ENCODE measurements at places on chromosomes 13 and 19.

DNA sequence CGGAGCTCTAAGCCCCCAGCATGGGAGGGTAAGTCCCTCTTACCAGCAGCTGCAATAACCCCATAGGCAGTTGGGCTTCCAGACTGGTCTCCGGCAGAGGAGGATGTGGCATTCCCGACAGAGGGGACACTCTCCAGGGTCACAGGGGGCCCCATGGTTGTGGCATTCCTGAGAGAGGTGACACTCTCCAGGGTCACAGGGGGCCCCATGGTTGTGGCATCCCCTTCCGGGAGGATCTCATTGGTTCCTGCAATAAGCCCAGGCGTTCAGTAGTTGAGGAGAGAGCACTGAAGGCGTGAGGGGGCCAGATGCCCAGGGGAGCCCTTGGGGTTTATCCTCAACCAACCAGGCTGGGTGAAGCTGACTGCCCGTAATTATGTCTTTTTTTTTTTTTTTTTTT, 5.4 kb downstream of the CD320 start:
- no peak for DNase-seq

GRCh38 chr19:30373593-30373992, 1.4 kb downstream of the ZNF536 start:
- no peak for DNase-seq

DNA sequence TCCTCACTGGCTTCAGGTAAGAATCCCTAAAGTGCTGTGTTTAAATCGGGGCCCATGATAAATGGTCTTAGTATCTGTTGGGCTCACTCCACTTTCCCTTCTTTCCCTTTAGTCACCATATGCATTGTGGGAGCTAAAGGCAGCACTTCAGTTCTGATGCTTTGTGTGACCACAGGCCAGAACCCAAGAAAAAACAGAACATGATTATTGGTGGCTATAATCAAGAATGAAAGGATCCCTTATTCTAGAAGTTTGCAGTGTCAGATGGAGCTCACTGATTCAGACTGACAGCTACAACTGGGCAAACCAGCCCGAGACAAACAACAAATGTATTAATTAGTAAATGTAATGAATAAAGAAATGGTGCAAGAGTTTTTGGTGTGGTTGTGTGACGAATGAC, 57.3 kb upstream of the POMP start:
- no peak for DNase-seq

GRCh38 chr19:35120898-35121297, 5.3 kb downstream of the FXYD3 start:
- DNase-seq = no peak

DNA sequence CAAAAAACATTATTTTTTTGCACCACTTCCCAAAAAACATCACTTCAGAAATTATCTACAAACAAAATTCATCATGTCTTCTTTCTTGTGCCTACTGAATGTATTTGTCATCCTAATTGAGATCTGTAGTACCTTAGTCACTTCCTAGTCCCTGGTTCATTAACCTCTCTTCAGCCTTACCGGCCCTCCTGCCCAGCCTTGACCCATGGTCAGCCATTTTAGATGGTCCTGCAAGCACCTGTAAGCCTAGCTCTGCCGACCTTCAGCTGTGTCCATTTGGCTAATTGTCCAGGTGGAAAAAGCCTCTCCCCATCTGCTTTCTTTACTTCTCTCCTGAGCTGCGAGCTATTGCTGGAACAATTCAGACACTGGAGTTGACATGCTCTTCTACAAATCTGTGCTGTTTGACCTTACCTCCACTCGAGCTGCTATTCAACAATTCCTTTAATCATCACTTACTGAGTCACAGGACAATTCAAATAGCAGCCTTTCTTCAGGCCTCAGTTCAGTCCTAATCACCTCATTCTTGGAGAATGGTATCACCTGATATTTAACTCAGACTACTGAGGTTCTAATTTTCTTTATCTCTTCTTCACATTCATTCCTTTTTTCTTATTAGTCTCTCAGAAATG, 882.5 kb downstream of the PCDH9 start:
- DNase-seq = no peak

GRCh38 chr13:36750946-36751345, 68.1 kb upstream of the RFXAP start:
- DNase-seq = no peak

DNA sequence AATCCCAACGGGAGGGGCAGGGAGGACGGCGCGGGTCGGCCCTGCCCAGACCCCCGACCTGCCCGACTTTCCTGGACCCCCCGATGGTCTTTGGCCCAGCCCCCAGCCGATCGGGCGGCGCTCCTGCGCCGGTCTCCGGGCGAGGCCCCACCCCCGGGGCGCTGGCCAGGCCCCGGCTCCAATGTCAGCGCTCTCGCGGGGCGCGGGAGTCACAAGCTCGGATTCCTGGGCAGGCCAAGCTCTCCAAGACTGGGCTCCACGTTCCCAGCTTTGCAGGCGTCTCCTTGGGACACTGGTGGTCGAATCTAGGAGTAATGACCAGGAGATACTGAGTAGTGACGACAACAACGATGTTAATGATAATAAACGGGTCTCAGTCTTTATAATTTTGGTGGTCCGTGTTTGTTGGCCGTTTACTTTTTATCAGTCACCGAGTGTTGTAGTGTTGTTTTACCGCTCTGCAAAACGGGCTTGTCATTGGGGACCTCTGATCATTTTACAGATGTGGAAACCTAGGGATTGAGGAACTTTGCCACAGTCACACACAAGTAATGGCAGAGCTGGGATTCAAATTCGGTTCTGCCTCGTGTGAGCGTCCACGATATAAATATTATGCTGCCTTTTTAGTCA, 545 bp downstream of the RAD23A start:
- DNase-seq = no peak

DNA sequence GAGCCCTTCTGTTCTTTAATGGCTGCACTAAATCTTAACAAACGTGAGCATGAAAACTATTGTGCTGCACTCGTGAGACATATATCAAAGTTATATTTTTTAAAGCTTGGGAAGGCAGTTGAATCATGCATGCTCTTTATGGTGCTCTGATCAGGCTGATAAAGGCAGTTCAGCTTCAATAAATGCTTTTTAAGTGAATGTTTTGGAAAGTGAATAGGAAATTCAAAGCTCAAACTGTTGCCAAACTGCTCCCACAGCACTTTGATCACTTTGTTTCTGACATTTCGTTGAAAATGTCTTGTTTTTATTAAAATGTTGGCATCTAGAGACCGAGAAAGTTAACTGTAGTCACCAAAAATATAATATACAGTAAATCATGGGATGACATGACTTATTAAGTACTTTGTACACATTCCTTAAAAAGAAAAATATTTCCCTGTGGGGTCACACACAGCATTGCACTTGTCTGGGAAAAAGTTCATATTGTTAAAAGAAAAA, 625.7 kb upstream of the PCDH9 start:
- no peak for DNase-seq

DNA sequence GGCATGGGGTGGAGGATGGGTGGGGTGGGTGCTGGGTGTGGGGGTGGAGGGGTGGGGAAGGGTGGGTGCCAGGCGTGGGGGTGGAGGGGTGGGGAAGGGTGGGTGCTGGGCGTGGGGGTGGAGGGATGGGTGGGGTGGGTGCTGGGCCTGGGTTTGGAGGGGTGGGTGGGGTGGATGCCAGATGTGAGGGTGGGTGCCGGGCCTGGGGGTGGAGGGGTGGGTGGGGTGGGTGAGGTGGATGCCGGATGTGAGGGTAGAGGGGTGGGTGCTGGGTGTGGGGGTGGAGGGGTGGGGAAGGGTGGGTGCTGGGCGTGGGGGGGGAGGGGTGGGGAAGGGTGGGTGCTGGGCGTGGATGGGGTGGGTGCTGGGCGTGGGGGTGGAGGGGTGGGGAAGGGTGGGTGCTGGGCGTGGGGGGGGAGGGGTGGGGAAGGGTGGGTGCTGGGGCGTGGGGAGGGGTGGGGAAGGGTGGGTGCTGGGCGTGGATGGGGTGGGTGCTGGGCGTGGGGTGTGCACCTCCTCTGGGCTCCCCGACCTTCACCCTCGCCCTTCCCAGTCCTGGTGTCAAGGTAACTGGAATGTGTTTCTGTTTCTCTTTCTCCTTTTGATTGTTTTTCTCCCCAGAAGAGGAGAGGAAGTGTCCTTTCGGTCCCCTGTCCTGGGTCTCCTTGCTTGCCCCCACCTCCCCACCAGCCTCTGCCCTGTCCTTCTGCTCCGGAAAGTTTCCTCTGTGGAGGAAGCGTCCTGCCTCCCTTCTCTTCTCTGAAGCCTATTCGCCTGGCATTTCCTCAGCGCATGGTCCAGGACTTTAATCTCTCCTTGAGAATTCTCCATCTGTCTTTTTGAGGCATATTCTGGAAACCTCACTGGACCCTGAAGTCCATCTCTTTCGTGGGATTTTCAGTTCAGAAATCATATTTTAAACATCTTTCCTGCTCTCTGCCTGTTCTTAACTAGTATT, 22.9 kb upstream of the CFAP97D2 start:
- DNase-seq = no peak

DNA sequence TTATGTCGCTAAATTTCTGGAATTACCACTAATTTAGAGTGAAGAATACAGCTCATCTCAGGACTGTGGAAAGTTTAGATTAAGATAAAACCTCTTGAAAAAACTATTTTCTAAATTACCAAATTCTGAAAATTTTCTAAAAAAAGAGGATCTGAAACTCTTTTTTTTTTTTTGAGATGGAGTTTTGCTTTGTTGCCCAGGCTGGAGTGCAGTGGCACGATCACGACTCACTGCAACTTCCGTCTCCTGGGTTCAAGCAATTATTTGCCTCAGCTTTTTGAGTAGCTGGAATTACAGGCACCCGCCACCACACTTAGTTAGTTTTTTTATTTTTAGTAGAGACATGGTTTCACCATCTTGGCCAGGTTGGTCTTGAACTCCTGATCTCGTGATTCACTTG, 16.6 kb upstream of the ZNF253 start:
- no peak for DNase-seq

GRCh38 chr13:99738626-99739025, 232.9 kb downstream of the ZIC5 start:
- no peak for DNase-seq

GRCh38 chr13:28128030-28128429, 10.3 kb upstream of the PAN3 start:
- no peak for DNase-seq

DNA sequence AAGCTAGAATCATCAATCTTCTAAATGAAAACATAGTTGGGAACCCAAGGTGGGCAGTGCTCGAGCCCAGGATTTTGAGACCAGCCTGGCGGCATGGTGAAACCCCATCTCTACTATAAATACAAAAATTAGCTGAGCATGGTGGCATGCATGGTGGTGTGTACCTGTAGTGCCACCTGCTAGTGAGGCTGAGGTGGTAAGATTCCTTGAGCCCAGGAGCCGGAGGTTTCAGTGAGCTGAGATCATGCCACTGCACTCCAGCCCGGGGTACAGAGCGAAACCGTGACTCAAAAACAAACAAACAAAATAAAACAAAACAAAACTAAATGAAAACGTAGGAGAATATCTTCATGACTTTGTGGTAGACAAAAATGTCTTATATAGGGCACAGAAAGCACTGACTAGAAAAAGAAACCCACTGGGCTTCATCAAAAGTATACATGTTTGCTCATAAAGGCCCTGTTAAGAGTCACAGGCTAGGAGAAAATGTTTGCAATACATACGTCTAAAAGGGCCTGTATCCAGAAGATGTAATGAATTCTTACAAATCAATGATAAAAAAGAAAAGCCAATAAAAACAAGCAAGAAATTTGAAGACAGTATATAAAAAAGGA, 353.6 kb downstream of the FGF9 start:
- no peak for DNase-seq

DNA sequence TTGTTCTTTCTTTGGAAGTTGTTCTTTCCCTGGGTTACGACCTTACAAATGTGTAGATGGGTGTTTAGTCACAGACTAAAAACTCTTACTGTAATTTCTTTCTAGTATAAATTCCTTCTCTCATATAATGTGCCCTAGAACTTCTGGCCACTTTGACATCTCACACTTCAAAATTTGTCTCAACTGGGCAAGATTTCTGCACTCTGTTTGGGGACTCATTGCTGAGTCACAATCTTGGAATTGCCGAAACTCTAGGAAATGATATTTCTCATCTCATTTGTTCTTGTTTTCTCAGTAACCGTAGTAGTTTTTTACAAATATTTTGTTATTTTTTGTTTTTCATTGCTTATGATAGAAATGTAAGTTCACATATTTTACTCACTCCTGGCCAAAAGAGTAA, 2523.2 kb upstream of the PCDH20 start:
- no peak for DNase-seq

DNA sequence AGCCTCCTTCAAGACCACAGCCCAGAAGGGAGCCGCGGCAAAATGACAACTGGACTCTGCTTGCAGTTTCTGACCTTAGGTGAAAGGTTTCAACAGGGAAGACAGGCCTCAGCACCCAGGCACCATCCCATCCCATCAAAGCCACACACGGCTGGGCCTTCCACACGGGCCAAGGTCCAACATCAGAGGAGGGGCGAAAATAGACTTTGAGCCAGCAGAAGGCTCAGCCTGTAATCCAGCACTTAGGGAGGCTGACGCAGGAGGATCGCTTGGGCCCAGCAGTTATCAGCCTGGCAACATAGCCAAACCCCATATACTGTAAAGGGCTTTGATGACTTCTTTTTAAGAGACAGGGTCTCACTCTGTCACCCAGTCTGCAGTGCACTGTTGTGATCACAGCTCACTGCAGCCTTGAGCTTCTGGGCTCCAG, 26.8 kb upstream of the TINCR start:
- no peak for DNase-seq

DNA sequence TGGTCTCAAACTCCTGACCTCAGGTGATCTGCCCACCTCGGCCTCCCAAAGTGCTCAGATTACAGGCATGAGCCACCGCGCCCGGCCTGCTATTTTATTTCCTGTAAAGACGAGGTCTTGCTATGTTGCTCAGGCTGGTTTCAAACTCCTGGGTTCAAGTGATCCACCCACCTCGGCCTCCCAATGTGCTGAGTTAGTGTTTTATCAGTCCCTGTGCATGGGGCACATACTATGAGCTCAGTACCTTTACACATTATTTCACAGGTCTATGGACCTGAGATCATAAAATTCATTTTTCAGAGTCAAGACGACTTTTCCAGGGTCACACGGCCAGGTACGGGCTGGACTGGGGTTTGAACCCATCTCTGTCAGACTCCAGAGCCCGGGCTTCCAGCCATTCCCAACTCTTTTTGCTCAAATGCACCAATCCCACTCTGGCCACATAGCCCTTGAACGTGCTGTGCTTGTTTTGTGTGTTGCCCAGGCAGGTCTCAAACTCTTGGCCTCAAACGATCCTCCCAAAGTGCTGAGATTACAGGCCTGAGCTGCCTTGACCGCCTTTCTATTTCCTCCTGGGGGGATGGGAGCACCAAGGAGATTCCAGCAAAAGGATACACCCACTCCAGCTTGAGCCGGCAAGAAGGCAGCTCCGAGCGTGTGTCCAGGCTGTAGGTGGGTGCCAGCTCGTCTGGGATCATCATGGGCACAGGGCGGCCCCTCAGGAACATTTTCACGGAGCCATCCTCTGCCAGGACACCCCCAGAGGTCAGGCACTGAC, 1.1 kb downstream of the EML2 start:
- no peak for DNase-seq

GRCh38 chr13:40120288-40120687, 464.8 kb downstream of the COG6 start:
- DNase-seq = no peak

- no peak for DNase-seq
Measured at GRCh38 chr19:44735011-44735410, 13.5 kb upstream of the BCL3 start.
